Endothelial cell of umbilical vein (primary cell): ENCODE measurements at places on chromosomes 13 and 19. TPM values are rescaled to one million over a fixed set of nuclear protein-coding genes. Genes with fewer than 3 reads are reported as not detected.
A peak's percentile ranks its signal among the peaks of the same experiment; 100 is the strongest.

Gene NOTCH3
- total RNA-seq = 1.2 and 1.5 TPM in 2 replicates

Gene CCDC70
- total RNA-seq = not detected in 2 replicates

Gene OR4F17
- total RNA-seq = not detected in 2 replicates

Gene TNFSF9
- 0.53 and 0.72 TPM in 2 replicates for total RNA-seq

GRCh38 chr13:97221466-97221865, 667 bp upstream of the MBNL2 start:
- no peaks in the 10 kb centered on the region for H3K36me3 ChIP-seq
- H3K27ac ChIP-seq = peak overlapping the region; percentile 89
- H3K4me3 ChIP-seq = peak overlapping the region; percentile 100

DNA sequence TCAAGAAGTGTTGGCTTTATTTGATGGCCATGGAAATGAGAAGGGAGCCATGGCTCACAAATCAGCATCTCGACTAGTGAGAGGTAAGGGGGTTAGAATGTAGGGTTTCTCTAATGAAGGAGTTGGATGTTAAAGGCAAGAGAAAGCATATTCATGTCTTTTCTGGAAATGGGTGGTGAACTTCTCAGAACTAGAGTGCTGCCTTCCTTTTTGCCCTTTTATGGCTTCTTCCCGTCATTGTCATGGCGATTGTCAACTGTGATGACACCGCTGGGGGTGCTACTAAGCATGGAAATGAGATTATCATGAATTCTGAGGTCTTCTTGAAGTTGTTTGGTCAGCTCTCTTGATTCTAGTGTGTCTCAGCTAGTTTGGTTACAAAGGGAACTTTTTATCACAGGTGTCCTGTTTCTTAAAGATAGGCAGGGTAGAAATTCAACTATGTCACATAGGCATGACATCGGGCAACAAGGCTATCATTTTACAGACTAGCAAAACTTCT, 180.4 kb downstream of the LIG4 start:
- no peak overlapping the region for H3K27ac ChIP-seq
- no peaks in the 10 kb centered on the region for H3K36me3 ChIP-seq
- no peak overlapping the region for H3K4me3 ChIP-seq

GRCh38 chr19:40241809-40242384, 15.4 kb upstream of the CCNP start:
- peaks cover 16% of the 10 kb centered on the region for H3K4me1 ChIP-seq
- no peaks in the 10 kb centered on the region for H3K27me3 ChIP-seq
- H3K36me3 ChIP-seq = peaks cover 4% of the 10 kb centered on the region
- DNase-seq = peak; percentile 91
- no peak overlapping the region for H3K4me3 ChIP-seq
- peak overlapping the region; percentile 60 for H3K27ac ChIP-seq

DNA sequence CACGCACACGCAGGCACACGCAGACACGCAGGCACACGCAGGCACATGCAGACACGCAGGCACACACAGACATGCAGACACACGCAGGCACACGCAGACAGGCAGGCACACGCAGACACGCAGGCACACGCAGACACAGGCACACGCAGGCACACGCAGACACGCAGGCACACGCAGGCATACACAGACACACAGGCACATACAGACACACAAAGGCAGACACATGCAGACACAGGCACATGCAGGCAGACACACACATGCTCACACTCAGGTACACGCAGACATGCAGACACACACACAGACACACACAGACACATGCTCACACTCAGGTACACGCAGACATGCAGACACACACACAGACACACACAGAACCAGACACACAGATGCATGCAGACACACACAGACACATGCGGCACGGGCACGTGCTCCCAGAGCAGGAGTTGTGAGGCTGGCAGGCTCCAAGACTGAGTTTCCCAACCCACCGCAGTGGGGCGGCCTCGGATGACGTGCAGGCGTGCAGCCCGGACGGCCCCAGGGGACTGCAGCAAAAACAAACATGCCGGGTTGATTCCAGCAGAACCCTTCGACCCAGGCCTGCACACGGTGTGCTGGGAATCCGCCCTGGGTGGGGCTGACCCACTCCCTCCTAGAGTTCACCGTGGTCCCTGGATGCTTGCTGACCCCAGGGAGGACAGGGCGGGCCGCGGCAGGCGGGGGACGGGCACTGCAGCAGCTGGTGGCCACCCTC, 100.0 kb downstream of the GADD45B start:
- peaks cover 22% of the 10 kb centered on the region for H3K4me1 ChIP-seq
- H3K27me3 ChIP-seq = no peaks in the 10 kb centered on the region
- H3K36me3 ChIP-seq = no peaks in the 10 kb centered on the region
- no peak overlapping the region for H3K27ac ChIP-seq
- no peak overlapping the region for H3K4me3 ChIP-seq

DNA sequence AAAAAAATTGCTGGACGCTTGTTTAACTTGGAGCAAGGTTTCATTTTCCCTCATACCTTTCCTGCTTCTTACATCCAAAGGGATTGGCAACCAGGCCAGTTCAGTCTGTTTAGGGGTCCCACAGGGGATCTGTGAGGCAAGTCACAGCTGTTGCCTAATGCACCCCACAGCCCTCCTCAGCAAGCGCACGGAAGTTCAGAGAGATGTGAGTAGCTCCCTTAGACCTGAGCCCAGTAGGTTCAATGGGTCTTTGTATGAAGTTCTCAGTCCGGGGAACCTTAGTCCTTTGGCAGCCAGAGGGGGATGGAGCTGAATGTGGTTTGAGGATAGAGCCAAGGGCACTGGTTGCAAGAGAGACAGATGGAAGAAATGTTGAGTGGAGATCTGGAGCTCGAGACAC, 13.0 kb downstream of the SAMD4B start:
- no peaks in the 10 kb centered on the region for H3K4me1 ChIP-seq
- H3K27ac ChIP-seq = no peak overlapping the region
- H3K27me3 ChIP-seq = no peaks in the 10 kb centered on the region
- no peak overlapping the region for H3K4me3 ChIP-seq
- DNase-seq = no peak
- H3K36me3 ChIP-seq = peaks cover 27% of the 10 kb centered on the region

DNA sequence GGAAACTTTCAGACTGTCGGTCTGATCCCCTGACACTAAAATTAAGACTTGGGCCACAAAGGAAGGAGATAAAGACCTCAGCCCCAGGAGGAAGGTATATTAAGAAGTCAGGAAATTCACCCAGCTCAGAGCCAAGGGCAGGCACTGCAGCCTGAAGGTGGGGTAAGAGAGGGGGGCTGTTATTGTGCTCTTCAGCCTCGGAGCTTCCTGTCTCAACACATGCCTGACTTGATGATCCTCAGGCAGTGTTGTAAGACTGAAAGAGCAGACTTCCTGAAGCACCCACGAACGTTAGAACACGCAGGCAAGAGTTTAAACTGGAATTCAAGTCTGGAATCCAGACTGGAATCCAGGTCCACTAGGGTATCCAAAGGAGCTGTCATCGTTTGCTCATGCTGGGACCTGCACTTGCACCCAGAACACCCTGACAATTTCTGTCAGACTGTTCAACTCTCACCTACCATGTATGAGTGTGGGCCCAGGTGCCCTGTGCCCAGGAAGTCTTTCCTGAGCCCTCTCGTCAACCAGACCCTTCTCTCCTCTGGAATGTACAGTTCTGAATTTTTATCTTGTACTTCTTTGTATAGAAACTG, 10.7 kb upstream of the FLT1 start:
- H3K36me3 ChIP-seq = no peaks in the 10 kb centered on the region
- no peak overlapping the region for H3K27ac ChIP-seq
- no peaks in the 10 kb centered on the region for H3K27me3 ChIP-seq
- no peak for DNase-seq
- H3K4me1 ChIP-seq = no peaks in the 10 kb centered on the region

GRCh38 chr19:6671960-6672359, 2.0 kb upstream of the TNFSF14 start:
- H3K36me3 ChIP-seq = no peaks in the 10 kb centered on the region
- no peaks in the 10 kb centered on the region for H3K27me3 ChIP-seq
- peaks cover 7% of the 10 kb centered on the region for H3K4me1 ChIP-seq
- no peak for DNase-seq
- no peak overlapping the region for H3K4me3 ChIP-seq

DNA sequence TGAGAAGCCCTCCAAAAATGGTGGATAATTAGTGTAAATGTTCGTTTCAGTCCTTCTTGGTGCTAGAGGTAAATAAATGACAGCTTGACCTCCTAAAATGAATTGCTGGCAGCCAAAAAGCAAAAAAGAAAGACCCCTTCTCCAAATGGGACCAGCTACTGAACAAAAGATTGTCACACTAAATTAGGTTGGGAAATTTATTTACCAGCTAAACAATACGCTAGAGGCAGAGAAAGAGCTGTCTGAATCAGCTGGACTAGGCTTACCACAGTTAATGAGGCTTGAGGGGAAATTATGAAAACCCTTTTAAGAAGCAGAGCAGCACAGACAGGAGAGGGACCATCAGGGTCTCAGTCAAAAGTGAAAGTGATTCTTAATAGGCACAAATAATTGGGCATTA, 498.9 kb downstream of the SUCLA2 start:
- no peak for DNase-seq
- no peaks in the 10 kb centered on the region for H3K27me3 ChIP-seq
- no peaks in the 10 kb centered on the region for H3K36me3 ChIP-seq

DNA sequence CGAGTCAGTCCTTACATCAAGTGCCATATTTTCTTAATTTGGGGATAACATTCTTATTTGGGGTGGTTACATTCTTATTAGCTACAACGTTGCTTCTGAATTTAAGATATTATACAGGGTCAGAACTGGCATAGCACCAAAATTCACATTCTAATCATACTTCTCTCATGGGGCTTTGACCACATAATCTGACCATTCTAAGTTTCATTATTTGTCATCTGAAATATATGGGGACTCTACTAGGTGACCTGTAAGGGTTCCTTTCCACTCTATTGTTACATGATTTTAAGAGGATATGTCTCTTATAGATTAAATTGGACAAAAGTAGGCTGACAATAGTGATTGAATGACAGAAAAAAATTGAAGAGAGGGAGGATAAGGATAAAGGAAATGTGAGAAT, 536.5 kb downstream of the KCTD12 start:
- no peak overlapping the region for H3K27ac ChIP-seq
- no peaks in the 10 kb centered on the region for H3K4me1 ChIP-seq
- no peak for DNase-seq
- H3K4me3 ChIP-seq = no peak overlapping the region

- H3K27me3 ChIP-seq = no peaks in the 10 kb centered on the region
- DNase-seq = no peak
- H3K36me3 ChIP-seq = peaks cover 23% of the 10 kb centered on the region
- no peak overlapping the region for H3K27ac ChIP-seq
- no peaks in the 10 kb centered on the region for H3K4me1 ChIP-seq
Observed at GRCh38 chr19:46775642-46776258, 12.6 kb downstream of the SLC1A5 start.
